ENCODE measurements at places on chromosomes 2 and 18. TPM values are rescaled to one million over a fixed set of nuclear protein-coding genes. Genes with fewer than 3 reads are reported as not detected.

- no peak for DNase-seq
These were observed 756 bp downstream of the ABI2 start for GRCh38 chr2:203328760-203329540.

DNA sequence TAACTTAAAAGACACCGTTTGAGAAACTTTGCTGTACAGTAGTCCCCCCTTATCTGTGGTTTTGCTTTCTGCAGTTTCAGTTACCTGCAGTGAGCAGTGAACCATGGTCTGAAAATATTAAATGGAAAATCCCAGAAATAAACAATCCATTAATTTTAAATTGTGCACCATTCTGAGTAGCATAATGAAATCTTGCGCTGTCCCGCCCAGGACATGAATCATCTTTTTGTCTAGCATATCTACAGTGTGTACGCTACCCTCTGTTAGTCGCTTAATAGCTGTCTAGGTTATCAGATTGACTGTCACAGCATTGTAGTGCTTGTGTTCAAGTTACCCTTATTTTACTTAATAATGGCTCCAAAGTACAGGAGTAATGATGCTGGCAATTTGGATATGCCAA lies 6.1 kb downstream of the ARPC2 start:
- no peak for DNase-seq

GRCh38 chr2:210558708-210559107 lies 2.3 kb downstream of the CPS1 start:
- DNase-seq: no peak

The GPR45 gene
- not detected for polyA plus RNA-seq

DNA sequence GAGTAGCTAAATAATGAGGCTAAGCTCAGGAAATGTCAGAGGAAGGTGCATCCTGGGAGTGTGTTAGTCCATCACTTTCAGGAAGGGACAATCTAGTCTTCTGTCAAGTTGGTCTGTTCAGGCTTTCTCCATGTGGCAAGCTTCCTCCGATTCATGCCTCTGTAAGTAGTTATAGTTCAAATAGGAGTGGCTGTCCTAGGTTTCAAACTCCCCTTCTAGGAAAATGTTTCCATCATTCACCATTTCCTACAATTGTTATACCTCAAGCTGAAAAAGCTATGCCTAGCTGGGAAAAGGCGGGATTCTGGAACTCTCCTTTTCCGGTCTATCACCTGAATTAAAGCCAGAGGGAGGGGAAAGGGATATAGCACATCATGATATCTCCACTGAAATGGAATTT lies 287.7 kb upstream of the ZSWIM2 start:
- DNase-seq: no peak

DNA sequence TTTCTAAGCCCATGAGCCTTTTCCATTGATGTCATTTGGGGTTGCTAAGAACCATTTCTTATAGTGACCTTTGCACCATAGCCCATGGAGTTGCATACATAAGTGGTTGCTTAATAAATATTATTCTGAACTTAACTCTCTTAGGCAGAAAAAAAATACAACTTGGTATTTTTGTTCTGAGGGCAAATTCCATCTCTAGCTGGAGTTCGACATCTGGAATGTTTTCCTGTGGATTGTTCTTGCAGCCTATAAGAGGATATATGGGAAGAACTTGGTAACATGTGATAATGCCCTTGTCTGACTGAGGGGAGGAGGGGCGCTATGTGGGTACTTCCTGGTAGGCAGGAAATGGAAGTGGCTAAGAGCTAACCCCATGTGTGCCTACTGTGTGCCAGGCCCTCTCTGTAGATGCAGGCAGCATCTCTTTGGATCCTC lies 20.7 kb downstream of the IGFBP2 start:
- no peak for DNase-seq

DNA sequence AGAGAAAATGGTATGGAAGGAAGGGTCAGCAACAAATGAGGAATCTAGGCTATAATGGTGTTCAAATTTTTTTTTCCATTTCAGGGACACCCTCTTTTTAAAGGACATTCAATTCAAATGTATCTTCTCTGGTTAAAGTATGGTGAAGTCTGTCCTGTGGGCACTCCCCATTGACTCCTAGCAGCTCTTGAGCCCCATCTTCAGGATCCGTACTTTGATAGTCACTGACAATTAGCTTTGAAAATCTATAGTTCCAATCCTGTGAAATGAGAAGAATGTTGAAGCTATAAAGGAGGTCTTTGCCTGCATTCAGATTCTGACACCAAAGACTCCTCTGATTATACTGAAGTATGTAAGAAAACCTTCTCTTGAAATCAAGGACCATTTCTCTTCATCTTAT lies 43.3 kb downstream of the KCNH7 start:
- DNase-seq: no peak

The IL18RAP gene
- not detected for polyA plus RNA-seq

The PNKD gene
- 22.8 TPM for polyA plus RNA-seq

The TMEM182 gene
- 3.4 TPM for polyA plus RNA-seq

- DNase-seq: no peak
These were observed 133.9 kb upstream of the KLHL14 start for GRCh38 chr18:32906506-32907310.

The DAPL1 gene
- polyA plus RNA-seq: 1.1 TPM

GRCh38 chr18:36539674-36540231 lies 242.2 kb downstream of the FHOD3 start:
- no peak for DNase-seq

GRCh38 chr2:234836271-234836670 lies 115.5 kb upstream of the SH3BP4 start:
- DNase-seq: no peak

- DNase-seq: no peak
These were observed 428 bp upstream of the MAP3K20 start for GRCh38 chr2:173075056-173075780.

The HOXD11 gene
- polyA plus RNA-seq: not detected

DNA sequence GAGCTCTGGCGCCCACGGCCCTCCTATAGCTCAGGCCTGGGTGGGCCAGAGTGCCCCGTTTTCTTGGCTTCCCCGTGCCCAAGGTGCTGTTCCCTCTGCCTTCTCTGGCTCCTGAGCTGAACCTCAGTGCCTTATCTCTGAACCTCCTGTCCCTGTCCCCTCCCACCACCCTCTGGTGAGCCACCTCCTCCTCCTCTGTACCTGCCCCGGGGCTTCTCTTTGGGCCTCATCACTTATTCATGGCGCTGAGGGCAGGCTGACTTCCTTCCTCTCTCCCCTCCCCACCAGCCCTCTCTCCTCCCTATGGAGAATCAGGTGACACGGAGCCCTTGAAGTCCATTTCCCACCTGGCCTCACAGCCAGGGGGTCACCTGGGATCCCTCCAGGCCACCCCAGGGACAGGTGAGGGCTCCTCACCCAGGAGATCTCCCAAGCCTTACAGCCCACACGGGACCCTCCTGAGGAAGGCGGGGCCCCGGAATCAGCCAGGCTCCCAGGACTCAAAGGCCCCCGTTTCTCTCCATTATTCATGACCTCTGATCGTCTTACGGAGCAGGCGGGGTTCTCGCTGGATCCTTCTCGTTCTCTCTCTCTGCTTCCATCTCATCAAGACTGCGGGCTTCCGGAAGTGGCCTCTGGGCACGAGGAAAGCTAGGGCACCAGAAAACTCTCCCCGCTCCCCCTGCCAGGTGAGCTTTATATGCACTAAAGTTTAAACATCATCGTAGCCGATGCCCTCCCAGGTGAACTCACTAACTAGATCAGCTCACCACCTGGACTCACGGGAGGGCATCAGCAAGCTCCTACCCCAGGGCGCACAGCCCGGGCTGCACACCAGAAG lies at the start of gene LOXHD1:
Gene LOXHD1 (minus strand): TSS at position 106 of the 841 bp plus-strand sequence. CDS start 187 bp downstream, outside the sequence.
- no peak for DNase-seq

The RTP5 gene
- polyA plus RNA-seq: not detected

DNA sequence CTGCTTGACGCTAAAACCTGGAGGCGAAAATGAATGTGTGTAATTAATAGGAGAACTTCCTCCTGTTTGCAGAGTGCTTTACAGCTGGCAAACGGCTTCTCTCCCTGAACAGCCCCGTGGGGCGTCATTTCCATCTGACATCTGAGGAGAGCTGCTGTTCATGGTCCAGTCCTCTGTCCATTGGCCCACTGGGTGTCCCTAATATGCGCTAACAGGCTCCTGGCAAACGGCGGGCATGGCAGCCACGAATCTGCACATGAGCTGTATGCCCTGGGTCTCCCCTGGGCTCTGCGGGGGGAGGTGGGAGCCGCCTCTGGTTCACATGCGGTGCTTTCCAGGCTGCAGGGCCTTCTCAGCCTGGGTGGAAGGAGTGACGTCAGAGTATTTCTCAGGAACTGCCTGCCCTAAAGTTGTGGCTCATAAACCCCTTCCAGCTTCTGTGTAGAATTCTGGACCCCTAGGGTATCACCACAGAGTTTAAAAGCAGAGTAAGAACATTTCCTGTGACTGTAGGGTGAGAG lies 73.2 kb downstream of the LRRFIP1 start:
- DNase-seq: no peak

GRCh38 chr2:168432565-168433186 lies 23.4 kb upstream of the CERS6 start:
- no peak for DNase-seq

The PJVK gene
- 1.0 TPM for polyA plus RNA-seq

The SLC9A4 gene
- not detected for polyA plus RNA-seq

GRCh38 chr2:77328134-77328931 lies 193.8 kb downstream of the LRRTM4 start:
- DNase-seq: no peak

DNA sequence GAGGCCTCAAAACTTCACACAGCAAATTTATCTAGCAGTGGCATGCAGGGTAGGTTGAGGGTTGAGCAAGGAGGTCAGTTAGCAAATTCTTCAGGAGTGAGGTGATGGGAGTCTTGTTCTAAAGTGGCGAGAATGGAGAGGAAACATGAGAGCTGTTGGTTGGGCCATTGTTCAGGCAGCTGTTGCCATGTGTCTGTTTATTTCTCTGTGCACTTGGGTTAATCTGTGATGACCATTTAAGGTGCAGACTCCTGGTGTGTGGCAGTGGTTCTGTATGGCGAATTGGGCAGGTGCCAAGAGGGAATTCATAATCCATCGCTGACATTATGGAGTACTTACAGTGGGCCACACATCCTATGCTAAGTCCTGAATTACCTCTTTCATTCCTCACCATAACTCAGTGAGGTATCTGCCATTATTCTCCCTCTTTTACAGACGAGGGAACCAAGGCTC lies 30.4 kb downstream of the TMEM178A start:
- no peak for DNase-seq

The SERPINB12 gene
- 0.05 TPM for polyA plus RNA-seq

The ANO7 gene
- polyA plus RNA-seq: 0.17 TPM

All from keratinocyte (primary cell).